A549 treated with RU486 at 1 μM for 4 hours (cell line): ENCODE measurements at places on chromosomes 7 and 10. TPM values are rescaled to one million over a fixed set of nuclear protein-coding genes. Genes with fewer than 3 reads are reported as not detected.

The MYO3A gene
- total RNA-seq, result not detected in 5 replicates

The OR2A42 gene
- total RNA-seq, result not detected in 5 replicates

The NEBL gene
- 4.2 to 5.4 TPM (median 4.7 TPM) in 5 replicates for total RNA-seq

The FANK1 gene
- total RNA-seq, result 2.4 to 3.8 TPM (median 3.0 TPM) in 5 replicates

The SH2D4B gene
- not detected in 5 replicates for total RNA-seq

The P4HA1 gene
- 12.9 to 26.3 TPM (median 21.1 TPM) in 5 replicates for total RNA-seq

The PILRA gene
- total RNA-seq, result 3.3 to 6.0 TPM (median 5.8 TPM) in 5 replicates

The LSM5 gene
- total RNA-seq, result 38.4 to 111 TPM (median 96.5 TPM) in 5 replicates

The IGF2BP3 gene
- total RNA-seq, result 15.8 to 28.0 TPM (median 25.1 TPM) in 5 replicates

The VTI1A gene
- total RNA-seq, result 12.6 to 15.8 TPM (median 13.0 TPM) in 5 replicates

The AZGP1 gene
- total RNA-seq, result 0.27 TPM in 1 of 5 replicates, not detected in the others

The NEUROD6 gene
- not detected in 5 replicates for total RNA-seq
